ENCODE measurements at places on chromosomes 4 and X. TPM values are rescaled to one million over a fixed set of nuclear protein-coding genes. Genes with fewer than 3 reads are reported as not detected.

Gene GAGE12E
- total RNA-seq, result not detected

- H3K27me3 ChIP-seq, result no peaks in the 10 kb centered on the region
- H3K27ac ChIP-seq, result no peak overlapping the region
- no peak overlapping the region for H3K4me3 ChIP-seq
Observed at GRCh38 chrX:110401135-110401534, 42.5 kb downstream of the RTL9 start.

- H3K27ac ChIP-seq, result no peak overlapping the region
- H3K27me3 ChIP-seq, result no peaks in the 10 kb centered on the region
- no peak for DNase-seq
- H3K4me1 ChIP-seq, result no peaks in the 10 kb centered on the region
- no peak overlapping the region for H3K4me3 ChIP-seq
- H3K36me3 ChIP-seq, result no peaks in the 10 kb centered on the region
Observed at GRCh38 chr4:81796790-81797528, 325.3 kb upstream of the RASGEF1B start.

Gene LNX1
- 7.9 TPM for total RNA-seq

Gene ALG13
- 57.7 TPM for total RNA-seq

Measured in esophagus muscularis mucosa (tissue), 4 donors.